ENCODE measurements at places on chromosomes 7 and 10. TPM values are rescaled to one million over a fixed set of nuclear protein-coding genes. Genes with fewer than 3 reads are reported as not detected.

GRCh38 chr7:45972629-45973312, 51.7 kb upstream of the IGFBP3 start:
- DNase-seq, result no peak

- DNase-seq, result no peak
Measured at GRCh38 chr10:5445006-5445405, 32.6 kb downstream of the NET1 start.

GRCh38 chr10:131626274-131626673, 274.5 kb upstream of the PPP2R2D start:
- no peak for DNase-seq

DNA sequence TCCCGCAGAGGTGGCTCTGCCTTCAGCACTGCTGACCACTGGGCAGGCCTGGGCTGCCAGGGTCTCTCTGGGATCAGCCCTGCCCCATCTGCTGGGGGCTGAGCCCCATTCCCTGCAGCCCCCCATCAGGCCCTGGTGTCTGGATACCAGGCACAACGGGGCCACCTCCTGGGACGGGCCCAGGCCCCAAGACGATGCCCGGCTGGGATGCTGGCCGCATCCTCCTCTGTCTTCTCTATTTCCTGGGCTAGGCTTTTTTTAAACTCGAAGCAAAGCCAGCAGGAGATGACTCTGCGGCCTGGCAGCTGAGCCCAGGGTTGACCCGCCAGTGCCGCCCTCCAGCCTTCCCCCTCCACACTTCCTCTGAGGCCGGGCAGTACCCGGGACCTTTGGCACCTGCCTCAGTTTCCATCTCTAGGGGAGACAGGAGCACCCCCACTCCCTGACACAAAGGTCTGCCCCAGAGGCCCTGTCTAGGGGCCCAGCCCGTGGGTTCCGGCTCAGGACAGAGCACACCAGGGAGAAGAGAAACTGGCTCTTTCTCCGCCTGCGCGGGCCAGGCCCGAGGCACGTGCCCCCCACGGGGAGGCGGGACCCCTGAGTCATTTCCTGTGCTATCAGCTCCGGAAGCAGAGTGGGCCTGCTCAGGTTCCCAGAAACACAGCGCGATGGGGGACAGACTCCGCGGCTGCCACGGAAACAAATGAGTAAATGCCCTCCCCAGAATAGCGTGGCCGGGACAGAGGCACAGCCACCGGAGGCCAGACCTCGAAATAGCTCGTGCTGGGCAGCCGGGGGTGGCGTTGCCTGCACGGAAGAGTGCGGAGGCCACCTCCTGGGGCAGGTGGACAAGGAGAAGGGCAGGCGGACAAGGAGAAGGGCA, 84.6 kb upstream of the PDGFA start:
- DNase-seq, result no peak

DNA sequence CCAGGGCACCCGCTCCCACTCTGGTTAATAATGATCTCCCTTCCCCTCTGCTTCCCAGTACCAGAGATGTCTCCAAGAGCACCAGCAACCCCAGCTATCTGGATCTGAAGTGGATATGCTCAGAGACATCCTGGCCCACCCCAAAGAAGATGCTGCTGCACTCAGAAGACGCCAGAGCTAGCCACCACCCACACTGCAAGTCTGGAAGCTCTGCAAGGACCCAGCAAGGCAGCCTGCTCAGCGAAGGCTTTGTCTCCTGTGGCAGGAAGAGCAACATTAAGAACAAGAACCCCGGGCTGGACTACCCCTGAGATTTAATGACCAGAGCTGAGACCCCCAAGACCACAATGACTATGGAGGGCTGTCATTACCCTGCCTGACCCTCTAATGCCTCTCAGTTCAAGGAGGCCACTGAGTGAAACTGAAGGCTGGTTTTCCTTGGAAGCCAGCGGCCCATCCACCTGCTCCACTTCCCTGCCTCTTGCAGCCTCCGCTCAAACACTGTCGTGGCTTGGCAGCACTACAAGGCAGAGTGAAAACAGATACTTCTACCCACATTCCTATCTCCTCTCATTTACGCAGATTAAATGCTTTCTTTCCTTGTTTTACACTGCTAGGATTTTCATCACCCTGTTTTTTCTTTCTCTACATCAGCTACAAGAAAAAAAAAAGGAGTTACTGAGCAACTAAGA, 202.2 kb downstream of the SNX10 start:
- no peak for DNase-seq

- DNase-seq, result no peak
Measured at GRCh38 chr7:154427533-154427932, 375.3 kb downstream of the DPP6 start.

- DNase-seq, result no peak
Measured at GRCh38 chr7:32034052-32034451, 36.2 kb downstream of the PDE1C start.

Gene CPA4
- total RNA-seq, result not detected

Gene ACTA2
- total RNA-seq, result 2.0 TPM

Gene FAM180A
- total RNA-seq, result not detected
